Stimulated activated CD4-positive, alpha-beta T cell treated with anti-CD3 and anti-CD28 coated beads, Interleukin-4, amount 100 ng/mL, for 48 hours (primary cell): ENCODE measurements at places on chromosomes 4 and X.

GRCh38 chrX:4570151-4570550, 856.7 kb upstream of the PRKX start:
- no peak for DNase-seq

- no peak for DNase-seq
Observed at GRCh38 chr4:3838437-3839380, 72.5 kb downstream of the ADRA2C start.

DNA sequence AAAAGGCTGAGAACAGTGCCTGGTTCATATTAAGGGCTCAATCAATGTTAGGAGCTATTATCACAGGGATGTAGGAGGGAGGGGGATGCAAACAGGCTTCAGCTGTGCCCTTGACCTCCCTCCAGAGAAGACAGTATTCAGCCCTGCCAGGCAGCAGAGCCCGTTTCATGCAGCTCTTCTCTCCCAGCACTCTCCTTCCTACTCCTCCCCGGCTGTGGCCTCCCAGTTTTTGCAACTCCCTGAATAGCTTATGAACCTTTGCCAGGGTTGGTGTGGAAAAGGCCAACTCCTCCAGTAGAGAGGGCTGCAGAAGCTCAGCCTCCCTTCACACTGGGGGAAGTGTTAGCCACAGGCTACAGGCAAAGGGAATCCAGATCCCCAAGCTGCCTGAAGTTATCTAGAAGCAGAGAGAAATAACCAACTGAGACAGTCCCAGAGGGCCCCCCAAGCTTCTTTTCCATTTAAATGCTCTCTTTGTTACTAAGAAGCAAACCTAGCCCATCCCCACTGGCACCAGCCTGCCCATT, 31.7 kb upstream of the APLN start:
- no peak for DNase-seq

DNA sequence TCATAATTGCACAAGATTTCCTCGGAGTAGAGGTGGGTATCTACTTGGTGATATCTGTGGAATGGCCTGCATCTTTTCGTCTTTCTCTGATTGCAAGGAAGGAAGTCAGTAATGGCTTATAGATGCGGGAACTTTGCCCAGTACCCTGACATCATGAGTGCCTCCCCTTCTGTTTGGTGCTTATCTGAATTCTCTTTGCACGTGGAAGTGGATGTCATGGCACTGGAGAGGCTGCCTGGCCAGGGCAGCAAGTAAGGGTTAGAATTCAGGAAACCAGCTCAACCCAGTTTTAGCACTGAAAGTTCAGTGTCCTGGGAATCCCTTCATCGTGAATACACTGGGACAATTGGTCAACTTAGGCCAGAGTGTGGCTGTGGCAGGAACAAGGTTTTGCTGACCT, 83.5 kb upstream of the RAPGEF2 start:
- DNase-seq = no peak

DNA sequence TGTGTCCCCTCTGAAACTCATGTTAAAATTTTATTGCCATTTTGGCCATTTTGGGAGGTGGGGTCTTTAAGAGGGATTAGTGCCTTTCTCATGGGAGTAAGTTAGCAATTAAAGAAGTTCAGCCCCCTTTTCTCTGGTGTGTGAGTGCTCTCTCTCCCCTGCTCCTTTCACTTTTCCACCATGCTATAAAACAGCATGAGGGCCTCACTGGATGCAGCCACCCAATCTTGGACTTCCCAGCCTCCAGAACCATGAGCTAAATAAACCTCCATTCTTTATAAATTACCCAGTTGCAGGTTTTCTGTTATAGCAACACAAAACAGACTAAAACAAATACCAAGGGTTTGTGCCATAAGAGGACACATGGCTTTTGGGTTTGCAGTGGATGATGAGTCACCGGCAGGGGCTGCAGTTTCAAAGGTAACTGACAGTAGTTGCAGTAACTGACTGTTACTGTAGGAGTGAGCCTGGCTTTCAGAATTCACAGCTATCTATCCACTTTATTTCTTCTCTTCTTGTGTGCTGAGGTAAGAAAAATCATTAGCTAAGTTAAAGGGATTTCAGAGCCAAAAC, 121.5 kb downstream of the PPEF1 start:
- no peak for DNase-seq

- no peak for DNase-seq
Observed at GRCh38 chr4:41028392-41029076, 185.8 kb downstream of the APBB2 start.

- DNase-seq = no peak
Observed at GRCh38 chr4:183430317-183430993, 14.0 kb upstream of the CDKN2AIP start.

- no peak for DNase-seq
Observed at GRCh38 chr4:156547439-156547838, 424.2 kb downstream of the PDGFC start.
